ENCODE measurements at places on chromosomes 6 and 20.
A peak's percentile ranks its signal among the peaks of the same experiment; 100 is the strongest.

DNA sequence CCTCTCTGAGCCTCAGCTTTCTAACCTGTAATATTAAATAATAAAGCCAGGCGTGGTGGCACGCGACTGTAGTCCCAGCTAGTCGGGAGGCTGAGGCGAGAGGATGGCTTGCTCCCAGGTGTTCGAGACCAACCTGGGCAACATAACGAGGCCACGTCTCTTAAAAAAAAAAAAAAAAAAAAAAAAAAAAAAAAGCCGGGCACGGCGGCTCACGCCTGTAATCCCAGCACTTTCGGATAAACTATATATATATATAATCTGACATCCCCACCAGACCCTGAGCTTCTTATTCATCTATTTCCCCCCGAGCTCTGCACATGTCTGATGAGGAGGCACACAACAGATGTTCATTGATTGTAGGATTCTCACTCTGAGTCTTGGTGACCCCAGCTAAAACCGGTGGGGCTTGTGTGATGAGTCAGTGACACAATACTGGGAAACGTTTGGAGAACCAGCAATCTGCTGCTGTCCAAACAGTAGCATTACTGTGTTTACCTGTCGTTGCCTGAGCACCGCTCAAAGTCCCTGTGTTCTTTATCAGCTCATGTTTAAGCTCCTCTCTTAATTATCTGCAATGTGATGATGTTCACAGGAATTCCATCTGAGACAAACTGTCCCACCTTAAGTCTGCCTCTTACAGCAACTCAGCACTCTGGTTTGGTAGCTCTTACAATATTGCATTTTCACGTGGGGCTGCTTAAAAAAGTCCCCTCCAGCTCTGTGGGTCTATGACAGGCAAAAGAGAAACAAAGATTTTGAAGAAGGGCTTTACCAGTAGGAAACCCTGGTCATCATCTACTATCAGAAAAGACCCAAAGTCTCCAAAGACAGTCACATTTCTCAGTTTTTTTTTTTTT lies 1.0 kb upstream of the SPATA2 start:
- no peak for DNase-seq

DNA sequence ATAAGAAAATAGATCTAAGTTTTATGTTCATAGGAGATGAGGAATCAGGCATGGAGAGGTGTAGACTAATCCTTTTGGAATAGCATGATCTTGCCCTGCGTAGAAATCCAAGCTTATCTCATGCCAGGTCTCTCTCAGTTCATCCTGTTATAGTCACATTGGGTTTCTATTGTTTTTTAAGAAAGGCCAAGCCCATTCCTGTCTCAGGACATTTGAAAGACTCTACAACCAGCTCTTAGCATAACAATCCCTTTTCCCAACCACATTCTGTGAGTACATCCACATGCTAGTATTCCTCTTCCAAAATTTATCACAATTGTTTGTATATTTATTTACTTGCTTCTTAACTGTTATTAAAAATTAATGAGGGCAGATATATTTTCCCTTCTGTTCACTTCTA lies 130.3 kb downstream of the MMUT start:
- no peak for DNase-seq

- no peak for DNase-seq
These were observed 4.7 kb downstream of the DNTTIP1 start for GRCh38 chr20:45796337-45797065.

GRCh38 chr6:152680879-152681517 lies 16.7 kb upstream of the MYCT1 start:
- DNase-seq = no peak

DNA sequence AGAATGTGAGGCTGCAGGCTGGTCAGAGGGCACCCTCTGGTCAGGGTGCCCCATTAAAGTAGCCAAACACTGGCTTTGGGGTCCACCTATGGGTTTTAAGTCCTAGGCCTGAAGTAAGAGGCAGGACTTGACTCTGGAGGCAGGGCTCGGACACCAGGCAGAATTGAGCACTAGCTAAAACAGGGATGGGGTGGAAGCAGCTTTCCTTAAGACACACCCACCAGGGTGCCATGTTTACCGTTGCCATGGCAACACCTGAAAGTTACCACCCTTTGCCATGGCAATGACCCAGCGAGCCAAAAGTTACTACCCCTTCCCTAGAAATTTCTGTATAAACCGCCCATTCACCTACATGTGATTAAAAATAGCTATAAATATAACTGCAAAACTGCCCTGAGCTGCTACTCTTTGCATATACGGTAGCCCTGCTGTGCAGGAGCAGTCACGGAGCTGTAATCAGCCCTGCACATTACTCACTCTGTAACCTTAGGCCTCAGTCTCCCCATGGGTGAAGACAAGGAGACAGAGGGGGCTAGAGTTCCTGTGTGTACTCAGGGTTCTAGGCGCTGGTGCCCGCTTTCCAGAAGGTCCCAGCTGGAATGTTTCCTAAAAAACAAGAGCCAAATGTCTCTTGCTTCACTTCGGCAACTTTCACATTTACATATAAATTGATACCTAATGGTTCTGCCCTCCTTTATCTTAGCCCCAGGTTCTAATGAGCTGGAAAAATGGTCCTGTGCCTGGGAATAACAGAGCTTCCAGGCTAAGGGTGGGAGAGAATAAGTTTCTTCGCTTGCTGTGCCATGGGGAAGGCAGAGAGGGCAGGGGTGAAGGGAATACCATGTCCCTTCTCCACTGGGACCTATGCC lies 27.2 kb upstream of the SRSF6 start:
- no peak for DNase-seq

GRCh38 chr6:19842030-19842615 lies 5.0 kb downstream of the ID4 start:
- no peak for DNase-seq

- DNase-seq = no peak
These were observed 107.6 kb upstream of the KHDRBS2 start for GRCh38 chr6:62393608-62394007.

DNA sequence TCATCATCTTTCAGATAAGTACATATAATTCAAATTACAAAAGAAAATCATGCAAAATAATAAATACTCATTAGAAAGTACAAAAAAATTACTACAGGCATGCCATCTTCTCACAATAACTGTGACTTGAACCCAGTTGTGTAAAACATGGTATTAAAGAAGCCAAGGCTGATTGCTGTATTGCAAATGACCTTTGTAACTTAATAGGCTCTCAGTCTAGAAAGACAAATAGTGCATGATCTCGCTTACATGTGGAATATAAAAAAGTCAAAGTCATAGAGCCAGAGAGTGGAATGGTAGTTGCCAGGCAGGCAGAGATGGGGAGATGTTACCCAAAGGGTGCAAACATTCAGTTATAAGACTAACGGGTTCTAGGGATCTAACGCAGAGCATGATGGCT lies 626.1 kb downstream of the COL12A1 start:
- DNase-seq = no peak

- no peak for DNase-seq
These were observed 54.0 kb upstream of the FAM184A start for GRCh38 chr6:119132261-119132981.

GRCh38 chr20:35174458-35175216 lies 2.8 kb downstream of the PROCR start:
- DNase-seq = no peak

GRCh38 chr6:91716361-91716760 lies 1129.5 kb upstream of the MAP3K7 start:
- DNase-seq = no peak

- DNase-seq = no peak
These were observed 11.4 kb downstream of the MICA start for GRCh38 chr6:31414771-31415265.

DNA sequence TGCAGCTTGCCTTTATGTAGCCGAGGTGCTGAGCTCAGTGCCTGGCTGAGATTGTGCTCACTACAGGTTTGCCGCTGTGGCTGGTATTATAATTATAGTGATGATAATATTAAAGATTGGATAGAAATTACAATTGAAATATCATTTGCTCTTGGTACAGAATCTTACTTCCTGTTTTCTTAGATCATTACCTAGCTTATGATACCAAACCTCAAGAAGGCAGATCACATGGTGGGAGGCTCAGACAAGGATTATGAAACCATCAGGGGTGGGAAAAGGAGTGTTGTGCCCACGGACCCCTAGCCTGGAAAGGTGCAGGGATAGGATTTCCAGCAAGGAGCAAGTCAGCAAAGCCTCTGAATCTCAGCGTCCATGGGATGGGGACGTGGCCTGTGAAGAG lies 70.6 kb downstream of the IGF2R start:
- DNase-seq = no peak

- DNase-seq = peak; percentile 38
These were observed 17.9 kb downstream of the BPHL start for GRCh38 chr6:3136292-3137011.

DNA sequence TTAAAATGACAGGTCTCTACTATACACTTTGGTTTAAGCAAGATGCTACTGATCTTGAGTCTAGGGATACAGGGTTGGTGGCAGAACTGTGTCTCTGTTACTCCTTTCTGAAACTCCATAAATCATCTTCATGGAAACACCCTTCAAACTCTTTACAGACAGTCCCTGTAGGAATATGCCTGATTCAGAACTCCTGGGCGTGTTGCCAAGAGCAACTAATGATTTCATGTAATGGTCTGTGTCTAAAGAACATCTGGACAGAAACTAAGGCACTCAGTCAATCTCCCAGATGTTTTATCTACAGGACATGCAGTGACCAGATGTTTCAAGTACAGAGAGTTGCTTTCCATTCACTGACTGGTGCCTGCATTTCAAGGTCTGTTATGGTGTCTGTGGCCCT lies 464.4 kb upstream of the CHD6 start:
- peak; percentile 68 for DNase-seq

DNA sequence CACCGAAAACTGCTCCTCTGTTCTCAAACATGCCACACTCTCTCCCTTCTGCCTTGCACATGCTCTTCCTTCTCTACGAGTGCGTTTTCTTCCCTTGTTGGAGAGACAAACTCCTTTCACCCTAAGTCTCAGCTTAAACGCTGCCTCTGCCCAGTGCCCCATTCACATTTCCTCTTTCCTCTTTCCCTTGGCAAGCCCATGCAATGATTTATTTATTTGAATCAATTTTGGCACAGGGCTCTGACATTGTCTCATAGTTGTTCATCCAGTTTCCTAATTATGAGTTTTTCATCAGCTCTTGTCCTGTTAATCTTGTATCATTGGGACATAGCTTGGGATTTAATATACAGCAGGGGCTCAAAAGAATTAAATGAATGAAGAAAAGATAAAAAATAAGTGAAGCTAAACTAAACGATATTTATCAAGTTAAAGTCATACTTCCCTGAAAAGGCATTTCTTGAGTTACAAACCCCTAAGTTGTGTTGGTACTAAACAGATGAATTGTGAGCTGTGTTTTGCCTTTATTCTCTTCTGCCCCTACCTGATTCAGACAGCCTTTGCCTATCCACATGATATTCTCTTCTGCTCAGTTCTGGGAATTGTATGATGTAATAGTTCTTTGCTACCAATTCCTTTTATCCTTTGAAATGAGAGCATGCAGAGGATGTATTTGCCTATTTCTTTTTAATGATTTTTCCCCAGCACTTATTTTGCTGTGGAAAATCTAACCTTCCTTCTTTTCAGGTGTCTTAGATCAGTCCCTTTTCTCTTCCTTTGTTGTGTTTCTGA lies 704.4 kb downstream of the UTRN start:
- DNase-seq = no peak
